ENCODE measurements at places on chromosomes 12 and 14.
A peak's percentile ranks its signal among the peaks of the same experiment; 100 is the strongest.

GRCh38 chr14:76583174-76583573, 178.1 kb upstream of the VASH1 start:
- DNase-seq = no peak

- DNase-seq = no peak
Measured at GRCh38 chr12:11743423-11744409, 94.2 kb downstream of the ETV6 start.

DNA sequence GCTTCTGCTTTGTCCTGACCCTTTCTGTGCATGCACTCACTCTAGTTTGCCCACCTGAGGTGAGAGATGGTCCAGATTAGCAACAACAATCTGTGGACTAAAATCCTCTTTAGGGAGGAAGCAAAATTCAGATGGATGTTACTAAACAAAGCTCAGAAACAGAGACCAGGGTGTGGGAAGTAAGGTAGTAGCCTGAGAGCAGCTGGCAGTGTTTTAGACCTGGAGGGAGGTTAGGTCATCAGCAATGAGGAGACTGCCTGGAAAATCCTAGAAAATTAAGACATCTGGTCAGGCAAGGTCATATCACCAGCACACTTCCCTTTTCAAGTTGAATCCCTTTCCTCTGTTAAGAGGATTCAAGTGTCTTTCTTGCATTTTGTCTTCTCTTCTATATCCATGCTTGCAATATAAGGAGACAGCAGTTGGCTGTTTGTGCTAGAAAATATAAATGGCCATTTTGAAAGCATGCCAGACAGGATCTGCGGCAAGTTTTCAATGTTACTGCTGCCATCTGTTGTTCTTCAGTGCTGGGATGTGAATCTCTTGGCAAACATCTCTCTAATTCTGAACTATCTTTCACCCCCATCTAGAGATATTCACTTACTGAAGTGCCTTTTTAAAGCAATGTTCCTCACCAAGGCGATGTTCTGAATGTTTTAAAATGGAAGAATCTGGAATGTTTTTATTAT, 266.4 kb downstream of the NAV3 start:
- no peak for DNase-seq

- DNase-seq = no peak
Measured at GRCh38 chr12:46406352-46407027, 33.9 kb upstream of the SLC38A2 start.

DNA sequence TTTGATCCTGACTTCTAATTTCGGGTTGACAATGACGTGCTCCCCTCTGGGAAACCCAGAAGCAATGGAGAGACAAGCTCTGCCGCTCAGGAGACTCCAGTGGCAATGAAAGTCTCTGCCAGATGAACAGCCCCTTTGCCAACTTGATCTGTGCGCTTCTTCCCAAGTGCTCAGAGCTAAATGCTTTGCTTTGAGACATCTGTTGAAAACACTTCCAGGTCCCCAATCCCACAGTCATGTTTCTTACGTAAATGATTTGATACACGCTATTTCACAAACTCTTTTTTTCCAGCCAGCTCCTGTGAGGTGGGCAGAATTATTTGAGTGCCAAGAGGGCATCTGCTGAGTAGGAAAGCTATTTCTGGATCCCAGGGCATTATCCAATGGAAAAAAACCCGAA, 147.6 kb downstream of the RIMBP2 start:
- DNase-seq = no peak

- no peak for DNase-seq
Measured at GRCh38 chr12:74515849-74516248, 21.8 kb upstream of the ATXN7L3B start.

DNA sequence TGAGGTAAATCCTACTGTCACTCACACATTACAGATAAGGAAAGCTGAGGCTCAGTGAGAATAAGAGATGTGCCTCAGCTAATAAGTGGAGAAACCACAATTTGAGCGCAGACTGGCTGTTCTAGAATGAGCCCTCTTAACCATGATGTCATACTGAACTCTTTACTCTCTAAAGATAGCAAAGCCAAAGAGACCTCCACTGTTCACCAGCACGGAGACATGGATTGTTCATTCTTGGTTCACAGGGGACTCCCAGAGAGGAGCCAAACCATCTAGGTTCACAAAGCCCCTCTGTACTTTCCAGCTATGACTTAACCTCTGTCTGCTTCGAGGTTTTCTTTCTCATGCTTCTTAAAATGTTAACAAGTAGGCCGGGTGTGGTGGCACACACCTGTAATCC, 32.7 kb upstream of the YARS2 start:
- no peak for DNase-seq

- DNase-seq = no peak
Measured at GRCh38 chr12:5586201-5586600, 154.3 kb downstream of the NTF3 start.

DNA sequence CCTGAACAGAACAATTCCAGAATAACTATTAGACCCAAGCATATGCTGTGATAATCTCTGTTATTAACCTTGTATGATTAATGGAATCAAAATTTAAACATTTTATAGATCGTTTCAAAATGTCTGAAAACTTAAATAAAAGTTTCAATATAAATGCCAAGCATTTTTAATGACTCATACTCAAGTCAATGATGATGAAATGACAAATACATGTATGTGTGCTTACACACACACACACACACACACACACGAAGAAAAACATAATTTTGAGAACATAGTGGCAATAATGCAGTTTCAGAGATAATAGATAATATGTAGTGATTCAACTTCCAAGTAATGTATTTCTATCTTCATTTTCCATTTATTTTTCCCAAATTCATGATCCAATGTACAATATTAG, 384.9 kb upstream of the FOXG1 start:
- DNase-seq = no peak

- no peak for DNase-seq
Measured at GRCh38 chr12:12964255-12964654, 12.3 kb upstream of the GPRC5D start.

- no peak for DNase-seq
Measured at GRCh38 chr12:16449459-16449858, 102.0 kb downstream of the MGST1 start.

- no peak for DNase-seq
Measured at GRCh38 chr12:95836185-95836609, 22.6 kb upstream of the SNRPF start.

DNA sequence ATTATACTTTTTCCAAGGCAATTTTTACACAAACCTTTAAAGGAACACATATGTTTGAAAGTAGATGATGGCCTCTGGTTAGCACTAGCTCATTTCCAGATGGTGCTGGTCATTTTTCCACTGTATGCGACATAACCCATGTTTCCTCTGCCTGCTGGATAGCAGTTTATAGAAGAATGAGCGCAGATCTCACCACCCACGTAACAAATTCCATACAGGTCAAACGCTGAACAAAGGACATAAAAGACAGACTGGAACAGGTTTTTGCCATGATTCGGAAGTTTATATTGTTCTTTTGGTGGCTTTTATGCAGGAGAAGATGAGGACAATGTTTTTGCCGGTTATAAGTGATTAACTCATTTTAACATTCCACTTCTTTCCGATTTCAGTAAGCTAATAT, 30.7 kb downstream of the PPP1R36 start:
- no peak for DNase-seq

GRCh38 chr14:103744621-103745395, 29.2 kb downstream of the ZFYVE21 start:
- no peak for DNase-seq

GRCh38 chr12:56206452-56207166, 15.1 kb downstream of the RNF41 start:
- DNase-seq = peak; percentile 38
